ENCODE measurements at places on chromosomes 3 and 15. TPM values are rescaled to one million over a fixed set of nuclear protein-coding genes. Genes with fewer than 3 reads are reported as not detected.

Gene CCR9
- not detected for total RNA-seq

Gene MUSTN1
- not detected for total RNA-seq

Gene ARHGAP11A
- total RNA-seq: 21.2 TPM

Gene HGD
- 0.20 TPM for total RNA-seq

Gene AGBL1
- not detected for total RNA-seq

Gene ZNF662
- total RNA-seq: 1.1 TPM

Gene SPTBN5
- 2.3 TPM for total RNA-seq

Gene TNFAIP8L3
- 44.4 TPM for total RNA-seq

Gene C3orf49
- not detected for total RNA-seq

Gene C2CD4B
- 33.0 TPM for total RNA-seq

Gene CYP1A2
- total RNA-seq: not detected

Gene STRIT1
- total RNA-seq: not detected

Gene ROPN1
- total RNA-seq: not detected

Gene SLC22A13
- not detected for total RNA-seq

Gene ARGFX
- total RNA-seq: not detected

Gene AP2M1
- total RNA-seq: 432 TPM

Gene CCNB2
- total RNA-seq: 82.1 TPM

Gene CLDN18
- not detected for total RNA-seq

Gene SI
- not detected for total RNA-seq

Gene CTXN2
- total RNA-seq: not detected

Gene RLBP1
- not detected for total RNA-seq

Gene C3orf22
- not detected for total RNA-seq

Gene SERINC4
- total RNA-seq: 0.05 TPM

Gene SAXO2
- 2.7 TPM for total RNA-seq

Gene RTP2
- total RNA-seq: not detected

Gene STXBP5L
- total RNA-seq: not detected

Gene FAM162A
- 15.9 TPM for total RNA-seq

Gene PARP15
- 0.94 TPM for total RNA-seq

Gene SLC2A2
- not detected for total RNA-seq

Gene ENTPD3
- total RNA-seq: not detected

Gene PP2D1
- total RNA-seq: not detected

Gene CLEC3B
- total RNA-seq: not detected

Gene UPK1B
- total RNA-seq: not detected

Gene MST1R
- total RNA-seq: 1.7 TPM

Data from mammary microvascular endothelial cell (primary cell).